ENCODE measurements at places on chromosomes 1 and 21.
A peak's percentile ranks its signal among the peaks of the same experiment; 100 is the strongest.

GRCh38 chr1:155052439-155053395 lies 1.6 kb downstream of the ADAM15 start:
- DNase-seq = no peak

- no peak for DNase-seq
Measured at GRCh38 chr1:2376931-2377672, 14.3 kb downstream of the MORN1 start.

GRCh38 chr1:153869486-153869885 lies 53.3 kb downstream of the GATAD2B start:
- DNase-seq = no peak

DNA sequence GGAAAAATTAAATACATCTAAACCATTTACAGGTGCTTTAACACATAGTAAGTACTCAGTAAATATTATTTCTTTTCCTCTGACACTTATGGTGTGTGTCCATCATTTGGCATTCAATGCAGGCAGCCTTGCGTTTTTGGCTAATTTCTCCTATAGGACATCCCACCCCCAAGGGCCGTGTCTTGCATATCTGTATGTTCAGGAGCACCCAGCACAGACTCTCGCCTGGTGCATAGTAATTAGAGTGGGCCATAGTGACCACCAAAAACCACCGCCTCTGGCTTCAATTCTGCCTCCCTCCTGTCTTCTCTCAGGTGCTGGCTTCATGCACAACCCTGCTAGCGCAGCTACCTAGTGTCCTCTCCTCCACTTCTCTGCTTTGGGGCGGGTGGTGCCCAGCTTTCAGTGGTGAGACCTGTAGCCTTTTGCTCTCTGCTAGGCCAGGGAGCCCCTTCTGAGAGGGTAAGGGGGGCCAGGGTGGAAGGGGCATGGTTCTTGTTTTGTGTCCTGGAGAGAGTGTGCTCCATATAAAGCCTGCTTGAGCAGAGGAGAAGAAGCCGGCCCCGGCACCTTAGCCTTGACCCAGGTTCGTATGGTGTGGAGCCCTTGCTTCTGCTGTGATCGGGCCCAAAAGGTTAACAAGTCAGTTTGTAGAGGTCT lies 33.4 kb downstream of the BATF3 start:
- no peak for DNase-seq

GRCh38 chr1:41286992-41287391 lies 44.9 kb upstream of the SCMH1 start:
- no peak for DNase-seq

DNA sequence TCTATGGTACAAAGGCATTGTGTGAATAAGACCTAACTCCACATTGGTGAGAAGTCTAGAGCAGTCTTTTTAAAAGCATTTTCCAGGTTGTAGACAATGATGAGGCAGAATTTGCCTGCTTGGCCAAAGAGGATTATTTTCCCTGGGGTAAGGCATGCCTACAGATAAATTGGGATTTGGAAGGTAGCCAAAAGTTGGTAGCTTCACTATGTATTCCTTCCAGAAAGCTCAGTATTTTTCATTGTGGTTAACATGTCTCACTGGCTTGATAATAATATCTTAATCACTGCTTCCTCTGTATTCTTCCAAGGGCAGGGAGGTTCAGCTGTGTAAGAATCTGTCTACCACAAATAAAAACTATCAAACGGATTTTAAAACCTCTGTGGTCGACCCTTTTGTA lies 590.8 kb upstream of the PRMT6 start:
- no peak for DNase-seq

GRCh38 chr1:84972377-84972987 lies 24.4 kb downstream of the MCOLN2 start:
- peak; percentile 41 for DNase-seq

GRCh38 chr1:201719812-201720521 lies 109.0 kb upstream of the IPO9 start:
- peak; percentile 89 for DNase-seq

DNA sequence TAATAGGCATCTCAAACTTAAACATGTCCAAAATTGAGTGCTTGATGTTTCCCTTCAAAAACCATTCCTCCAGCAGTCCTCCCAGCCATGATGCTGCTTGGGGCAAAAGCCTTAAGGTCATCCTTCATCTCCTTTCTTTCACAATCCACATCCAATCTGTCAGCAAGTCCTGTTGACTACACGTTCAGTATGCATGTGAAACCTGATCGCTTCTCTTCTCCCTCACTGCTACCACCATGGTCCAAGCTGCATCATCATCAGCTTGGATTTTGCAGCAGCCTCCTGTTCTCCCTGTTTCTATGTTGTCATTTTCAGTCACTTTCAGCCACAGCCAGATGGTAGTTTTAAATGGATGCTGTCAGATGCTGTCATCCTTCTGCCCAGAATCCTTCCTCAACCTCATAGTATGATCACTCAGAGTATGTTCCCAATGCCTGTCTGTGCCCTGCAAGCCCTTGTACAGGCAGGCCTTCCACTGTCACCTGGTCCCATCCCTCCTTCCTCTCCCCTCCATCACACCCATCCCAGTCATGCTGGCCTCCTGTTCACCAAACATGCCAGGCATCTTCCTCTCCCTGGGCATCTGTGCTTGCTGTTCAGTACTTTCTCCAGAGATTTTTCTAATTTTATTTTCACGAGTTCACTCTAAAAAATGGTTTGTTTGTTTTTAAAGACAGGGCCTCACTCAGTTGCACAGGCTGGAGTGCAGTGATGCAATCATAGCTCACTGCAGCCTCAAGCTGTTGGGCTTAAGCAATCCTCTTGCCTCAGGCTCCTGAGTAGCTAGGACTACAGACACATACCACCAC lies 66.0 kb downstream of the SYDE2 start:
- no peak for DNase-seq
